ENCODE measurements at places on chromosomes 6 and 20.

DNA sequence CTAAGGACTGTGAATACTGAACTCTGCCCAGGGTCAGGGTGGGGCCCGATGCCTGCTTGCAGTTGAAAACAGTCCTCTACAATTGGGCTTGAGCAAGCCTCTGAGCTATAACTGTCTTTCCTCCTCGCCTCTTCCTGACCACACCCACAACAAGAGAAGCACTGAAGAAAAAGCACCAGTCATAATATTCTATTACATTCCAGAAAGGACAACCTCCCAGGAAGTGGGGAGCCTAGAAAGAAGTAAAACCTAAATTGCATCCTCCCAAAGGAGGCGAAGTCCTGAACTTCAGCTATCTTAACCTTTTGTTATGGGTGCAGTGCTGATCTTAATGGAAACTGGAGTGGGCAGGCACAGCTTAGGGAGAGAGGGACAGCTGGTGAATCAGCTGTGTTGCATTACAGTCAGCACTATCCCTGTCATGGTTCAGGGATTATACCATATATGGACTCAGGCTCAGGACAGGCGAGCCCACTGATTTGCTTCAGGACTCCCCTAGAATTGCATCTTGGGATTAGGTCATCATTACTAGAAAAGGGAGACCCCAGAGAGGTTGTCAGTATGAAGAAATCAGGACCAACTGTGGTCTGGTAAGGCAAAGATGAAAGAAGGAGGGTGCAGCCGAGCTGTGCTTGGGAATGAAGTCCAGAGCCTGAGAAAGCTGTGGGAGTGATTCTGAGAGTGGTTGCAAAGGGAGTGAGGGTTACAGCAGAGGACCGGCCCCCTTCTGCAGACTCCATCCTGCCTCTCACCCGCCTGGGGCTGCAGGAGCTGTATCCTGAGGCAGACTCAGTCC is 18.3 kb upstream of the TRAM2 start:
- DNase-seq = no peak

- DNase-seq = no peak
Observed at GRCh38 chr20:5973172-5973571, 22.7 kb downstream of the MCM8 start.

DNA sequence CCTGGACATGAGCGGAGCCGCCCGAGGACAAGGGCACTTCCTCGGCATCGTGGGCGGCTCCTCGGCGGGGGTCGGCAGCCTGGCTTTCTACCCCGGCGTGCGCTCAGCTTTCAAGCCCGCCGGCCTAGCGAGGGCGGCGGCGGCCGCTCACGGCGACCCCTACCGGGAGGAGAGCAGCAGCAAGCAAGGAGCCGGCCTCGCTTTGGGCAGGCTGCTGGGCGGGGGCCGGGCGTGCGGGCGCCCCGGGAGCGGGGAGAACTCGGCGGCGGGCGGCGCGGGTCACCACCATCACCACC is 6.7 kb downstream of the PRDM13 start:
- no peak for DNase-seq

DNA sequence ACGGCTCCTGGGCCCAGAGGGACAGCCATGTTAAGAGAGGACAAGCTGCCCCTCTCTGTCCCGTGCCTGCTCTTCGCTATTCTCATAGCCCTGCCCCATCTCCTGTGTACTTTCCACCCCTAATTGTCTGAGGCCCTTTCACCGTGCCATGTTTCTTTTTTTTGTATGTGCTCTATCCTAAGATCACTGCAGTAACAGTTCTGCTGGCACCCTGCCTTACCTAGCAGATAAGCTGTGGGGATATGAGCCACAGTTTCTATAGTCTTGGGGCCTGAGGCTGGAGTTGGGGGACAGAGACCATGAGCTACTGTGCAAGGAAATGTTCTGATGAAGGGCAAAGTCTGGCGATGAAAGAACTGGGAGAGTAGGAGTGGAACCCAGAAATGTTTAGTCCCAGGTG is 269.5 kb upstream of the CITED2 start:
- DNase-seq = no peak

- no peak for DNase-seq
Observed at GRCh38 chr20:43375591-43375990, 82.1 kb upstream of the SRSF6 start.

GRCh38 chr6:32375739-32376529 is 4.2 kb upstream of the TSBP1 start:
- DNase-seq = no peak

- no peak for DNase-seq
Observed at GRCh38 chr6:34664256-34664971, 32.2 kb downstream of the ILRUN start.

DNA sequence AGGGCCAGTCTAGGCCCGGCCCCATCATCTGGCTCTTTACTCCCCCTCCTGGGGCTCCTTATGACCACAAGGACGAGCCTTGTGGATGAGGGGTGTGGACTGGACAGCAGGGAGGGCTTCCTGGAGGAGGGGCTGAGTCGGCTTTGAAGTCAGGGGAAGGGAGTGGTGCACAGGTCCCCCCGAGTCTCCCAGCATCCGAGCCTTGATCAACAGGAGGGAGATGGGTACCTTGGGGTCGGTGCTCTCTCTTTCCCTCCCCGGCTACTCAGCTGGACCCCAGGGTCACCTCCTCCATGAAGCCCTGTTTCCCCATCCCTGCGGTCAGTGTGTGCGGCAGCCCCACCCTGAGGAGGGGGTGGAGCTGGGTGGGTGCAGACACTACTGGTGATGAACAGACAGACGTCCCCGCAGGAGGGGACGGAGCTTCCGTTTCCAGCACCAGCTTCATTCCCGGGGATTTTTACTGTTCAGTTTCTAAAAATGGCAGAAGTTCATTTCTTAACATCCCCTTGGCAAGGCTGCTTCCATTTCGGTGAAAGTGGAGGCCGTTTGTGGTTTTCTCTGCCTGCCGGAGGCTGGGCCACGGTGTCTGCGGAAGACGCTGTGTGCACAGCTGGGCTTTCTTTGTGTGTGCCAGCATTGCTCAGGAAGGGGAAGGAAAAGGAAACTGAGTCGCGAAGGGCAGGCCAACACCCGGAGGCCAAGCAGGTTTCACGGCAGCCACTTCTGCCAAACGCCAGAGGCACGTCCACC is 19.6 kb downstream of the NTSR1 start:
- DNase-seq = no peak

DNA sequence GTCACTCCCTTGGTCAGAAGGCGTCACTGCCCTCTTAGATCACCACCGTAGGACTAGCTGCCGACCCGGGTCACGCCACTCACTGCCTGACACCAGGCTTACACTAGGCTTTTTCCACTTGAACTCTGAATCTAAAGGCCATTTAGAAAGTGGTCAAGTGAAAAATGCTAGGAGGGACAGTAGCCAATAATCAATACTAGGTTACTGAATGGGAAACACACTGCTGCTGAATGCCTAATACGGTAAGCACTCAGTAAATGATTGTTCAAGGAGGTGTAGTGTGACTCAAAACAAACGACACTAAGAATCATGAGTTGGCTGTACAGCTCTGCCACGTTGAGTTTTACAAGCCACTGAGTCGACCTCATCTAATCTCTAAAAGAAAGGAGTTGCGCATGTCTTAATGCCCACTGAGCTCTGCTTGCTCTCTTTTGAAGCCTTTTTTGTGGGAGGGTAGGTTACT is 760 bp upstream of the IBTK start:
- peak; percentile 55 for DNase-seq

DNA sequence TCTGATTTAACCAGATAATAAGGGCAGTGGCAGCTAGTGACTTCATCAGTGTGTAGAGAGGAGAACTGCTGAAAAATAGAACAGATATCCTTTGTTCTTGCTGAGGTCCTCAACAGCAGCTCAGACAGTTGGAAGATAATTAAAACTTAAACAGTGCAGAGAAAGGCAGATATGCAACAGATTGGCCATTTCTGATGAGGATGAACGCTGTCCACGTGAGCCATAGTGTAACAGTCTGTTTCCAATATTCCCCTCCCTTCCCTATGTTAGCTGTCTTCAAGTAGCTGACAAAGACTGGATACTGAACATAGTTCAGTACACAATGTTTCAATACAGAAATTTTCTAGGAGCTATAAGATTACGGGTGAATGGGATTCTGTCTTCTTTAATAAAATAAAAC is 291.4 kb downstream of the BTBD9 start:
- no peak for DNase-seq

DNA sequence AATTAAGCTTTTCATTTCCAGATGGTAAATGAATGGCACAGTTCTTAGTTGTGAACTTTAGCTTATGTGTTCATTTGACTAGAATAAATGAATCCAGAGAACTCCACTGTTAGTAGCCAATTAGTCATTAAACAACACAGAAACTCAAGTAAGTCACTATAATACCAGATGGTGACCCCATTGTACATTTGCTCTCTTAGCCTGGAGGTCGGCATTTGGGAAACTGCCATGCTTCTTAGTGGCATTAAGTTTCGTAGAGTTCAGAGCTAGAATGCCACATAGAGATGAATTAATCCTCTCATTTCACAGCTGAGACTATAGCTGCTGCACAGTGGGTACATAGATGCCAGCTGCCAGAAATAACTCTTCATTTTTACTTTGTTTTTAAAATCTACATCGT is 10.8 kb upstream of the DTNBP1 start:
- no peak for DNase-seq

GRCh38 chr6:24719125-24719971 is at the start of gene C6orf62:
C6orf62 (minus strand) TSS chr6:24719154; CDS start chr6:24718668, 486 bp downstream.
- no peak for DNase-seq

DNA sequence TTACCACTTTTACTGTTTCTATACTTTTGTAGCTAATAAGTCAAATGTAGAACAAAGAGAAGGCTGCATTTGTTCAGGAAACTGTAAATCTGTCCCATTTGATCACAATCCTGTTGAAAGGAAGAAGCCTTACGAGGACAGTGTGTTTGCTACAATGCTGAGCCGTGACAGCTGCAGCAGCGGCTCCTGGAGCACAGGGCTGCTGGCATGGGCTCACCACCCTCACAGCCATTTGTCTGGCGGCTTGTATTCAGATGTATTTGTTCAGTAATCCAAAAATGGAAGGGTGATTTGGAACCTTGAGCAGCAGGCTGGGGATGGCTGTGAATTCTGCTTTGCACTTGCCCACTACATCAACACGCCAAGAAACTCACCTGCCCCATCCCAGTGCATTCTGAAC is 5.7 kb downstream of the TUBB2A start:
- no peak for DNase-seq
